ENCODE measurements at places on chromosomes 12 and 14.

DNA sequence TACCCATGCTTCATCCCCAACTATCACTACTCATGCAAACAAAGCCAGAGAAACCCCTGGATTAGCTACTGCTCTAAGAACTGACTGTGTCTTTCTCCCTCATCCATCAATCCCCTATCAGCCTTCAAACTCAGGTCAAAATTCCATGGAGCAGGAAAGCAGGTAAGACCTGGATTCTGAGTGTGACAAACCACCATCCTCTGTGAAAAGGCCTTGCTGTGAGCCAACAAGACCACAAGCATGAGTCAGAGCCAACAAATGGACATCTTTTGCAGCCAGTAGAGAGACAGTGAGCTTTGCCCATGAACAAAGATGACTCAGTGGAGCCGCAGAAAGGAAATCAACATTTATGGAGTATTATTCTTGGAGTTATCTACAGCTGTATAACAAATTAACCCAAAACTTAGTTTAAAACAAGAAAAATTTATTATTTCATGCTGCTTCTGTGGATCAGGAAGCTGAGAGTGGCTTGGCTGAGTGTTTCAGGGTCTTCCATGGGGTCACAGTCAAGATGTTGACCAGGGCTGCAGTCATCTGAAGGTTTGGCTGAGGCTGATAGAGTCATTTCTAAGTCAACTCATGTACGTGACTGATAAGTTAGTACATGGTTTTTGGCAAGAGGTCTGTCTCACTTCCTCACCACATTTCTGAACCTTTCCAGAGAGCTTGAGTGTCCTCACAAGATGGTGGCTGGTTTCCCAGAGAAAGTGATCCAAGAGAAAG lies 61.1 kb downstream of the PITPNM2 start:
- no peak for DNase-seq

DNA sequence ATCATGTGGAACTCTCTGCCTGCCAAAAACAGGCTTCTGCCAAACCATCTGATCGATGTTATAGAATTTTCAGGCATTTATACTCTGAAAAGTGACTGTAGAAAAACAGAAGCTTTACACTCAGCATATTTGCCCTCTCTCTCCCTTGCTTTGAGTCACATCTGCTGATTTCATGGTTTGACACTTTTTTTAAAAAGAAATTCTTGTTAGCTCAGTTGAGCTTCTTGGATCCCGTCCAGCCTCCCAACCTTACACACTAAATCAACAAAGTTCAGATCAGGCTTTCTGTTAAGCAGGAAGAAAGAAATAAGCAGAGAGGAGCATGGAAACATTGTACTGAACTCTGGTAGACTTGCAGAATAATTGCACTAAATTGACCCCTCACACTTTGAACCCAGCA lies 193.6 kb upstream of the SEL1L start:
- DNase-seq = no peak

DNA sequence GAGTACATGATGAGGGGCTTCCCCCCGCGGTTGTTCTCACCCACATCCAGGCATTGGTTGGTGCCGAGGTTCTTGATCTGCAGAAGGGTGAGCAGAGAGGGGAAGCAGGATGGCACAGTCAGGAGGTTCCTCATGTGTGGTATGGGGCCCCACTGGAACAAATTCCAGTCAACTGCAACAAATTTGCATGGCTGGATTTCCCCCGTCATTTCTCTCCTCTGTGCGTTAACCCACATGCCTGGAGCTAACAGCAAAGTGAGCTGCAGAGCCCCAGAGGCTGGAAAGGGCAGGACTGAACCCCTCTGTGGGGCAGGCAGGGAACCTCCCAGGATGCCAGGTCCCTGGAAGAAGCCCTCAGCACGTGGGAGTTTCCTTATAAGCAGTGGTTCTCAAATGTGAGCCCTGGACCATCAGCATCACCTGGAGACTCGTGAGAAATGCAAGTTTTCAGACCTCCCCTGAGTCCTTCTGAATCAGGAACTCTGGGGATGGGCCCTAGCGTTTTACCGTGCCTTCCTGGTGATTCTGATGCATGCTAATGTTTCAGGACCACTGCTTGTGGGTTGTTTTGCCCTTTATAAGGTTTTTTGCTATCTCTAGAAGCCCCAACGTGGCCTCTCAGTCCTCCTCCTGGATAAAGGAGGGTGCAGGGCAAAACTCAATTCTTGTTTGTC lies 11.0 kb upstream of the CELA1 start:
- DNase-seq = no peak

DNA sequence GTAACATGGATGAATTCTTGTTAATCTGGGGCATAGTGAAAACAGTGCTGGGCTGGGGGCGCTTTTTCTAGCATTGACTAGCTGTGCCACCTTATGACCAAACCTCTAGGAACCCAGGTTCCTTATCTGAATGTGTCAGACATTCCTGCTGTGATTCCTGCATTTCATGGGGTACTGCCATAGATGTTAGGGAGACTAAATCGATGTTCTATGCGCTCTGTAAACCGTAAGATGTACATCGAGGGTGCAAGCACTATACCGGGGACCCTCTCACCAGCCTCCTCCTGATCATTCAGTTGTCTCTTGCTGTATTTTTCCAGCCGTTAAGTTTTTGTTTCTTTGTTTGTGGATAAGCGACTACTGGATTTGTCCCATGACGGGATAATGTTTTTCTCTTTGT lies 170.9 kb upstream of the PARP11 start:
- DNase-seq = no peak

Data from chondrocyte (in vitro differentiated cells).